Activated CD4-positive, alpha-beta T cell treated with anti-CD3 and anti-CD28 coated beads for 36 hours (primary cell): ENCODE measurements at places on chromosomes 5 and 9. TPM values are rescaled to one million over a fixed set of nuclear protein-coding genes. Genes with fewer than 3 reads are reported as not detected.
A peak's percentile ranks its signal among the peaks of the same experiment; 100 is the strongest.

GRCh38 chr5:161077936-161078545 lies 226.0 kb upstream of the ATP10B start:
- no peaks in the 10 kb centered on the region for H3K36me3 ChIP-seq
- no peak overlapping the region for H3K27ac ChIP-seq
- DNase-seq, result no peak
- H3K27me3 ChIP-seq, result no peaks in the 10 kb centered on the region
- no peak overlapping the region for H3K4me3 ChIP-seq
- no peaks in the 10 kb centered on the region for H3K4me1 ChIP-seq

- H3K36me3 ChIP-seq, result no peaks in the 10 kb centered on the region
- no peaks in the 10 kb centered on the region for H3K4me1 ChIP-seq
- H3K27me3 ChIP-seq, result no peaks in the 10 kb centered on the region
These were observed 267.8 kb upstream of the NREP start for GRCh38 chr5:112024769-112025168.

GRCh38 chr5:142175461-142176142 lies 67.0 kb downstream of the NDFIP1 start:
- no peaks in the 10 kb centered on the region for H3K36me3 ChIP-seq
- no peaks in the 10 kb centered on the region for H3K27me3 ChIP-seq
- no peak for DNase-seq
- no peak overlapping the region for H3K4me3 ChIP-seq

The SPAG8 gene
- 1.7 TPM for total RNA-seq

DNA sequence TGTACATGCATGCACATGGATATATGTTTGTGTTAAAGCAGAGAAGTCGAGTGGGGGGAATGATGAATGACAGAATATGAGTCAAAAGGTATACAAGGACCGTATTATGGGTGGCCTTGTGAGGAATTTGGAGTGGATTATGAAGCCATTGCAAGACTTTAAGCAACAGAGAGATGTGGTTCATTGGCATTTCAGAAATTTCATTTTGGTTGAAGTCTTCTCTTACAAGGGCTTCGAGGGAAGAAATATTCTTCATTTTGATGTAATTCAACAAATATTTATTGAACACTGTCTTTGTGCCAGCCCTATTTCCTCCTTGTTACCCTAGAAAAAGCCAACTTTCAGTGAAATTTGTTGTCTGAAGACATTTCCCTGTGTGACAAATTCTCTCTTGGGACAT lies 83.9 kb upstream of the SLCO6A1 start:
- H3K27me3 ChIP-seq, result peaks cover 2% of the 10 kb centered on the region
- no peaks in the 10 kb centered on the region for H3K36me3 ChIP-seq
- H3K4me1 ChIP-seq, result no peaks in the 10 kb centered on the region

The SLIT3 gene
- total RNA-seq, result 5.4 TPM

- DNase-seq, result no peak
- H3K36me3 ChIP-seq, result no peaks in the 10 kb centered on the region
- H3K27me3 ChIP-seq, result peaks cover 4% of the 10 kb centered on the region
- H3K4me1 ChIP-seq, result no peaks in the 10 kb centered on the region
- H3K27ac ChIP-seq, result no peak overlapping the region
- no peak overlapping the region for H3K4me3 ChIP-seq
These were observed 41.0 kb downstream of the RNF180 start for GRCh38 chr5:64206653-64207052.

DNA sequence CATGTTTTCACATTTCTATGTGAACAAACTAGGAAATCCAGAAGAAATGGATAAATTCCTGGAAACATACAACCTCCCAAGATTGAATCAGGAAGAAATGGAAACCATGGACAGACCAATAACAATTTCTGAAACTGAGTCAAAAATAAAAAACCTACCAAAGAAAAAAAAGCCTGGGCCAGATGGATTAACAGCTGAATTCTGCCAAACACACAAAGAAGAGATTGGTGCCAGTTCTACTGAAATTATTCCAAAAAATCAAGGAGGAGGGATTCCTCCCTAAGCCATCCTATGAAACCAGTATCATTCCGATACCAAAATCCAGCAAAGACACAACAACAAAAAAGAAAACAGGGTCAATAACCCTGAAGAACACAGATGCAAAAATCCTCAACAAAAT lies 166.9 kb upstream of the FBXL7 start:
- no peaks in the 10 kb centered on the region for H3K4me1 ChIP-seq
- no peak for DNase-seq
- H3K4me3 ChIP-seq, result no peak overlapping the region
- H3K27ac ChIP-seq, result no peak overlapping the region
- no peaks in the 10 kb centered on the region for H3K36me3 ChIP-seq

GRCh38 chr5:103435136-103435889 lies 127.3 kb downstream of the NUDT12 start:
- H3K36me3 ChIP-seq, result no peaks in the 10 kb centered on the region
- no peak overlapping the region for H3K4me3 ChIP-seq
- no peak overlapping the region for H3K27ac ChIP-seq
- H3K4me1 ChIP-seq, result no peaks in the 10 kb centered on the region
- no peaks in the 10 kb centered on the region for H3K27me3 ChIP-seq
- no peak for DNase-seq

The NUTM2F gene
- not detected for total RNA-seq

DNA sequence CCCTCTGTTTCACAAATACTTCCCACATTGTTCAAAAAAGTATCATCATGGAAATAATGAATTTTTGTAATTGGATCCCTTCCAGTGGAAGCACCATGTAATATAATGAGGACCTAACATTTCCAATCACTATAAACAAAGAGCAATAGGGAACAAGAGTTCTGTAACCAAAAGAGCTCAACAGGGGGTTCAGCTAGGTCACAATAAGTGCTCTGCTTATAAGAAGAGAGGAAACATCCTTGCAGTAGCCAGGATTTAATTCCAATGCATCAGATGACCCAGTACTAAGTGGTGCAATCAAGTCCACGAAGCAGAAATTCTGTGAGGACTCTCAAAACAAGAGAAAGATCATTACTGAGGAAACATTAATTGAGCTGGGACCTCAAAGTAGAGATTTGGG lies 5.9 kb downstream of the SERINC5 start:
- H3K27me3 ChIP-seq, result no peaks in the 10 kb centered on the region
- H3K4me1 ChIP-seq, result peaks cover 83% of the 10 kb centered on the region
- DNase-seq, result no peak
- H3K4me3 ChIP-seq, result no peak overlapping the region
- peaks cover 36% of the 10 kb centered on the region for H3K36me3 ChIP-seq

- H3K36me3 ChIP-seq, result peaks cover 34% of the 10 kb centered on the region
- peaks cover 11% of the 10 kb centered on the region for H3K4me1 ChIP-seq
- no peak for DNase-seq
- no peaks in the 10 kb centered on the region for H3K27me3 ChIP-seq
- H3K27ac ChIP-seq, result no peak overlapping the region
These were observed 46.5 kb downstream of the GRAMD2B start for GRCh38 chr5:126469536-126470316.

DNA sequence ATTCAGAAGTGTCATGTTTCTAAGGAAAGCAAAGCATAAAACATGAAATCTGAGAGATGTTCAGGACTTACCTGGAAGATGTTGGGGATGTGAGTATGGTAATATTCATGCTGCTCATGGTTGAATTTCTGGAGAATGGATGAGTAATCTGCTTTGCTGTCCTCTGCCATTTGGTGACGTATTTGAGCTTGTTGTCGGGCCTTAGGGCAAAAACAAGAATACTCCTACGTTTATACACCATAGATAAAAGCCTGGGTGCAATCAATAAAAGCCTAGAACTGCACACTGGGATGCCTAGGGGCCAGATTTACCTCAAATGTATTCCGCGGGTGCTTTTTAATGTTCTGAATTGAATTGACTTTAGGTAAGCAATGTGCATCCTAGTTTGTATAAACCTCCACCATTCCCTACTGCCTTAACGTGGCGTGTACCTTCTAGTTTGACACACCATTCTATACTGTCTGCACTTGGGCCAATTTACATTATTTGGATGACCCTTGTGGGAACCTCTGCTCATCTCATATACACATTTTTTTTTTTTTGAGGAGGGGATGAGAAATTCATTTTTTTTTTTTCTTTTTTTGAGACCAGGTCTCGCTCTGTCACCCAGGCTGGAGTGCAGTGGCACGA lies 94.4 kb downstream of the USP20 start:
- DNase-seq, result no peak
- H3K4me3 ChIP-seq, result no peak overlapping the region
- peak overlapping the region; percentile 86 for H3K27ac ChIP-seq
- H3K36me3 ChIP-seq, result peaks cover 57% of the 10 kb centered on the region
- peaks cover 50% of the 10 kb centered on the region for H3K4me1 ChIP-seq
- no peaks in the 10 kb centered on the region for H3K27me3 ChIP-seq

GRCh38 chr9:86867804-86868313 lies 79.4 kb downstream of the GAS1 start:
- DNase-seq, result no peak
- H3K4me1 ChIP-seq, result no peaks in the 10 kb centered on the region
- no peaks in the 10 kb centered on the region for H3K36me3 ChIP-seq

GRCh38 chr5:129652349-129653056 lies 95.4 kb upstream of the MINAR2 start:
- H3K27me3 ChIP-seq, result peaks cover 3% of the 10 kb centered on the region
- no peak overlapping the region for H3K4me3 ChIP-seq
- H3K36me3 ChIP-seq, result no peaks in the 10 kb centered on the region
- no peaks in the 10 kb centered on the region for H3K4me1 ChIP-seq
- no peak overlapping the region for H3K27ac ChIP-seq

DNA sequence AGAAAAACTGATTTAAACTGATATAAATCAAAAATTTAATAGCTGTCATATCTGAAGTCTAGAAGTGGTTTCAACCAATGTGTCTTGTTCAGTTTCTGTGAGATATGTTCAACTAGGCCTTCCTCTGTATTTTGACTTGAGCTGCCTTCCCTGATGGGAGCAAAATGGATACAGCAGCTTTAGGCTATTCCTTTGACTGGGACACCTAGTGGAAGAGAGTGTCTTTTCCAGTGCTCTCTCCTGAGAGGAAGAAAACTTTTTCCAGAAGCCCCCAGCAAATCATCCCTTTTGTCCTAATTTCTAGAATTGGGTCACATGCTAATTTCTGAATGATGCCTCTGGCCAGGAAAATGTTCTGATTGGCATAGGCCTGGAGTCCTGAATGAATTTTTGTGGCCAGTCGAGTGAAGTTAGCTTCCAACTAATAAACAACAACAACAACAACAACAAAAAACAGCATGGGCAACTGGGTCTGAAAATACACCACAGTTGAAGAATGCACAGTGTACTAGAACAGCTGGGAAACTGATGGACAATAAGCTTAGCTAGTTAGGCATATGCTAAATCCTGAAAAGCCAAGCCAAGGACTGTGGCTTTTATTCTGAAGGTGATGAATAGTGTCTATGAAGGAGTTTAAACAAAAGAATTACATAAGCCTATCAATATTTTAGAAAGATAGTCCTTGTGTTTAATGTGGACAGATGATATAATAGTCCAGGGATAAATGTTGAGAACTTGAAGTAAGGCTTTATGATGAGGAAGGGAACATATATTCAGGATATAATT lies 125.7 kb downstream of the FBN2 start:
- H3K36me3 ChIP-seq, result no peaks in the 10 kb centered on the region
- no peak overlapping the region for H3K27ac ChIP-seq
- no peak for DNase-seq
- H3K4me1 ChIP-seq, result no peaks in the 10 kb centered on the region
- no peak overlapping the region for H3K4me3 ChIP-seq

DNA sequence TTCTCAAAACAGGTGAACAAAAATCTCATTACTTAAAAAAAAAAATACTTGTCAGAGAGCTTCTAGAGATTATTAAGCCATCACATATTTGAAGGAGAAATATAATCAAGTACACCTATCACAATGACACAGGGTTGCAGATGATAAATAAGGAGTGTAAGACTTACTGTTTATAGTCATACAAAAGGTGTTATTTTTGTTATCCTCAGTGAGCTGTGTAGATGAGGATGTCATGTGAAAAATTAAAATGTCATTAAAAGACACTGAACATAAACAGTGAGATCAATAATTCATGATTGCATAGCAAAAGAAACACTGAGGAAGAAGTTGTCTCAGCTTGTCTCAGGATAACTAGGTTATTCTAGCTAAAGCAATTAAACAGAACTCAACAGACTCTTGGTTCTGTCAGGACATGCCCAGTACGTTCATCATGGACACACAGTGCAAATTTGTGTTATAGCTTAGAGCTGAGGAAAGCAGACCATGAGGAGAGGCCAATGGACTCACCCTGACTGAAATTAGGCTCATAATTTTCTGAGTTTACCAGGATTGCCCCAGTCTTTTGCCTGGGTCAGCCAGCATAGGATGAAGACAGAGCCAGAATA lies 1162.6 kb upstream of the C9orf72 start:
- no peaks in the 10 kb centered on the region for H3K4me1 ChIP-seq
- H3K27ac ChIP-seq, result no peak overlapping the region
- no peak for DNase-seq
- H3K27me3 ChIP-seq, result no peaks in the 10 kb centered on the region

The SPRY4 gene
- 0.93 TPM for total RNA-seq

The FCHO2 gene
- total RNA-seq, result 0.86 TPM

DNA sequence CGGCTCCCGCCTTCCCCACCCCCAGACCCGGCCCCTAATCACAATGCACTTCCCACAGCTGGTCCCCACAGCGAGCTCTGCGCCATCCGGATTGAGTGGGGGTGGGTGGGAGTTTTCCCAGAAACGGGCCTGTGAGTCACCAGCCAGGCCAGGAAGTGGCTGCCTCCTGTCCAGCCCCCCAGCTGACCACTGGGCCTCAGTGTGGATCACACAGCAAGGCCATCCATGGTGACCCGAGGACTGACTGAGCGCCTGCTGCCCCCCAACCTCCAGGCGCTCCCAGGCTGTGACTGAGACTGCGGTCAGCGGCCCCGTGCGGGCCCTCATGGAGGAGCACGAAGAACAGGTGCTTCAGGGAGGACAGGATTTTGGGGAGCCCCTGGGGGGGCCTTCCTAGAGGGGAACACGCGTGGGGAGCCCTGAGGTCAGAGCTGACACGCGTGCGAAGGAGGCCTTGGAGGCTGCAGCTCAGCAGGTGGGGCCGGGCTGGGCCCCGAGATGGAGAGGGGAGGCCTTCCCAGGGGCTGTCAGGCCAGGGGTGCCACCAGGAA lies 48.3 kb upstream of the EGFL7 start:
- H3K4me3 ChIP-seq, result no peak overlapping the region
- DNase-seq, result no peak
- no peaks in the 10 kb centered on the region for H3K4me1 ChIP-seq
- no peaks in the 10 kb centered on the region for H3K36me3 ChIP-seq
- H3K27me3 ChIP-seq, result no peaks in the 10 kb centered on the region

- H3K36me3 ChIP-seq, result no peaks in the 10 kb centered on the region
- peaks cover 4% of the 10 kb centered on the region for H3K4me1 ChIP-seq
- no peak for DNase-seq
These were observed 34.6 kb upstream of the PTCH1 start for GRCh38 chr9:95551406-95551805.

GRCh38 chr9:98808875-98809274 lies 1.4 kb downstream of the GALNT12 start:
- H3K27me3 ChIP-seq, result no peaks in the 10 kb centered on the region
- peaks cover 35% of the 10 kb centered on the region for H3K4me1 ChIP-seq
- DNase-seq, result no peak
- peaks cover 3% of the 10 kb centered on the region for H3K36me3 ChIP-seq
- H3K4me3 ChIP-seq, result peak overlapping the region; percentile 81
